Epithelial cell of esophagus (primary cell): ENCODE measurements at places on chromosomes 4 and X.

GRCh38 chr4:175090116-175090515, 172.0 kb downstream of the ADAM29 start:
- DNase-seq: no peak

GRCh38 chr4:77777135-77777807, 41.9 kb downstream of the CNOT6L start:
- DNase-seq: peak; percentile 54

GRCh38 chr4:133150486-133151340, 1.6 kb downstream of the PCDH10 start:
- peak; percentile 23 for DNase-seq

DNA sequence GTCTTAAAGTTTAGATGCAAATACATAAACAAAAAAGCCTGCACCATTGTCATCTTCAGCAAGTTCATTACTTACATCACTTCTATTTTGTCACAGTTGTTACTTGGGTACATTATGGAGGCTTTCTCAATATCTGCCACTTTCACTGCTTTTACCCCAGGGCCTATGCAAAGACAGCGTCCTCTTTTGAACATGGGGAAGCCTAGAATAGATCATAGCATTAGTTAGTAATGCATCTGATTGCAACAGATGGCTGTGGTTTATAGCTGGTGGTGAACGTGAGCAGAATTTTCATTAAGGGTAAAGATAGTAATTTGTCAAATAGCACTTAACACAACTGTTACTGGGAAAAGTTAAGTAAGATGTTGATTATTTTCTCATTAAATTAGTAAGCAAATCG, 729 bp downstream of the CXCL11 start:
- DNase-seq: no peak

DNA sequence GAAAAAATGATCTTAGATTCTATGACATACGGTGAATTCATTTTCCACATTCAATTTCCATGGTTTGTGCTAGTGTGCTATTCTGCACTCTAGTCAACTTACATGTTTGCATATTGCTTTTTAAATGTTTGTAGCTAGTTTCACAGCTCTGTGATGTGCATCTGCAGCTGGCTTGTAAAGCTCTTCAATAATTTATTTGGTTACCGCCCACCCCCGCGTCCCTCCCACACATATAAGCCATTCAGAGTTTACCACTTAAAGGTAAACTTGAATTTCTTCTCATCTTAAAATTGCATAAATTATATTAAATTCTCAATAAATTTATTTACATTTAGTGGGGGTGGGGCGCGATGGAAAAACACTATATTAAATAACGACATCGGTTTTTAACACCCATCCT, 291 bp upstream of the NBDY start:
- DNase-seq: peak; percentile 44

DNA sequence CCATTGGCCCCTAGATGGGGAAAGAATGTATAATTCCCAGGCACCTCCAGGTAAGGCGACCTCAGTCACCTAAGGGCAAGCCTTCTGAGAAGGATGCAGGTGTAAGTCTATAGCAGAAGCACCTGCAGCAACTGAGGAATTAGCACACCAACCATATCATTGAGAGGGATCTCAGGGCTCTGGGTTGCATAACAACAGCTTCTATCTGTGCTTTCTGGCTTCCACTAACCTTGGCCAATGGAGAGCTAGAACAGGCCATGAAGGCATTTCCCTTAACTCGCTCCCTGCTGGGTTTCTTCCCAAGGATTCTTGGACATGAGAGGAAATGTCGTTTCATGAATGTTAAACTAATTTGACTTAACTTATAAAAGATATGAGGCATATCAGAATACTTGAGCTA, 177.8 kb upstream of the GK2 start:
- DNase-seq: no peak
